A549 treated with dexamethasone at 1 μM for 4 hours (cell line): ENCODE measurements at places on chromosomes 5 and 9. TPM values are rescaled to one million over a fixed set of nuclear protein-coding genes. Genes with fewer than 3 reads are reported as not detected.

Gene PCDHGA7
- total RNA-seq = 0.73 to 1.1 TPM (median 0.95 TPM) in 5 replicates

Gene IL13
- 0.07 TPM in 1 of 5 replicates, not detected in the others for total RNA-seq

Gene FOXD4L5
- 0.04 to 0.05 TPM (median 0.05 TPM) in 3 of 5 replicates, not detected in the others for total RNA-seq

Gene TMEM161B
- total RNA-seq = 7.6 to 10.1 TPM (median 8.9 TPM) in 5 replicates

Gene PRSS3
- total RNA-seq = 8.5 to 9.9 TPM (median 8.9 TPM) in 5 replicates

Gene NCS1
- 29.5 to 56.8 TPM (median 55.9 TPM) in 5 replicates for total RNA-seq

Gene DMRT3
- not detected in 5 replicates for total RNA-seq

Gene SH2D3C
- 0.06 to 0.13 TPM (median 0.06 TPM) in 3 of 5 replicates, not detected in the others for total RNA-seq

Gene IFNA13
- total RNA-seq = not detected in 5 replicates

Gene MARCHF11
- not detected in 5 replicates for total RNA-seq

Gene FCN2
- not detected in 5 replicates for total RNA-seq

Gene PCDHA11
- total RNA-seq = 0.07 to 0.34 TPM (median 0.11 TPM) in 5 replicates

Gene PCDHGA6
- total RNA-seq = 0.12 to 0.32 TPM (median 0.29 TPM) in 5 replicates

Gene SOX30
- total RNA-seq = 0.06 to 0.14 TPM (median 0.08 TPM) in 3 of 5 replicates, not detected in the others

Gene FGF1
- total RNA-seq = 0.13 to 0.73 TPM (median 0.42 TPM) in 5 replicates

Gene PCDHGB6
- total RNA-seq = 0.08 to 0.15 TPM (median 0.13 TPM) in 5 replicates

Gene ASS1
- total RNA-seq = 18.7 to 22.4 TPM (median 20.7 TPM) in 5 replicates

Gene CBY3
- not detected in 5 replicates for total RNA-seq

Gene CYLC2
- not detected in 5 replicates for total RNA-seq

Gene IFNK
- 0.13 TPM in 1 of 5 replicates, not detected in the others for total RNA-seq

Gene GPR21
- total RNA-seq = not detected in 5 replicates

Gene CARTPT
- total RNA-seq = not detected in 5 replicates

Gene PRLR
- total RNA-seq = 0.02 to 0.14 TPM (median 0.08 TPM) in 5 replicates

Gene ACSL6
- total RNA-seq = 0.08 to 0.60 TPM (median 0.15 TPM) in 5 replicates

Gene SLC35A4
- total RNA-seq = 64.1 to 84.6 TPM (median 81.5 TPM) in 5 replicates

Gene SLC31A1
- 18.9 to 21.7 TPM (median 20.3 TPM) in 5 replicates for total RNA-seq

Gene ADAMTS19
- total RNA-seq = not detected in 5 replicates

Gene EGFLAM
- 0.18 to 0.47 TPM (median 0.20 TPM) in 5 replicates for total RNA-seq
